ENCODE measurements at places on chromosomes 5 and 9. TPM values are rescaled to one million over a fixed set of nuclear protein-coding genes. Genes with fewer than 3 reads are reported as not detected.

DNA sequence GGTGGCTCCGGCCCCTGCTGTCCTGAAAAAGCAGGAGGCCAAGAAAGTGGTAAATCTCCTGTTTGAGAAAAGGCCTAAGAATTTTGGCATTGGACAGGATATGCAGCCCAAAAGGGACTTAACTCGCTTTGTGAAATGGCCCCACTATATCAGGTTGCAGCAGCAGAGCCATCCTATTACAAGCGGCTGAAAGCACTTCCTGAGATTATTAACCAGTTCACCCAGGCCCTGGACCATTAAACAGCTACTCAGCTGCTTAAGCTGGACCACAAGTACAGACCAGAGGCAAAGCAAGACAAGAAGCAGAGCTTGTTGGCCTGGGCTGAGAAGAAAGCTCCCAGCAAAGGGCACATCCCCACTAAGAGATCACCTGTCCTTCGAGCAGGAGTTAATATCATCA lies 89.7 kb downstream of the MLLT3 start:
- no peak for DNase-seq

DNA sequence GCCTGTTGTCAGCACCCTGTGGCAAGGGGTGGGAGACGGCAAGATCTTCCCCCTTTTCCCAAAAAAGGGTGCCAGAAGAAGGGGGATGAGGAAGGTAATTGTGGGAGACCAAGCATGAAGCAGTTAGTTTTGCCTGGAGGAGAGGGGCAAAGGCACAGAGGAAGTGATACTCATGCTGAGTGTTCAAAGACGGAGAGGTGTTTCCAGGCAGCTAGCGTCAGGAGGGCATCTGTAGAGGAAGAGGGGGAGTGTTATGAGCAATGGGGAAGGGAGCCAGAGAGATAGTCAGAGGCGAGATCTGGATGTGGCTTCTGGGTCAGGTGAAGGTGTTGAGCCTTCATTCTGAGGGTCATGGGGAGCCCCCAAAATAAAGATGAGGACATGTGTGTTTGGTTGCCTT lies 26.9 kb upstream of the ADAM19 start:
- DNase-seq, result no peak

- peak; percentile 9 for DNase-seq
Observed at GRCh38 chr5:849651-850301, 1.0 kb downstream of the ZDHHC11 start.

GRCh38 chr5:141532726-141533125 lies 43.8 kb downstream of the PCDHGC5 start:
- no peak for DNase-seq

DNA sequence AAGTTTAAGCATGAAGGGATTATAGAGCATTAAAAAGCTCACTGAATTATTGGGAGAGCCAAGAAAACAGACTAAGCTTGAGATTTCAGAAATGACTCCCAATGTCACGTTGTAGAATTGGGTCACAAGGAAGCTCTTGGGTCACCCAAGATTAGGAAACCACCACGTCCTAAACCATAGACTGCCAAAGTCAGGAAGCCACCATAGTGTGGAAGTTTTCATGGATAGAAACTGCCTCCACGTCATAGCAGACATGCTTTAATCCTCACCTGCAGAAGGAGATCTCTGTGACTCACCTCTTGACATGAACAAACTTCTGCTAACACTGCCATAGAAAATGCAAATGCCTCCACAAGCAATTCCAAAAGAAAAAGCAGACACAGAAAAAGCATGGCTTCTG lies 106.3 kb downstream of the SLC1A3 start:
- DNase-seq, result no peak

- DNase-seq, result no peak
Observed at GRCh38 chr5:15674716-15675115, 174.7 kb downstream of the FBXL7 start.

GRCh38 chr5:16095612-16096011 lies 84.0 kb downstream of the MARCHF11 start:
- no peak for DNase-seq

DNA sequence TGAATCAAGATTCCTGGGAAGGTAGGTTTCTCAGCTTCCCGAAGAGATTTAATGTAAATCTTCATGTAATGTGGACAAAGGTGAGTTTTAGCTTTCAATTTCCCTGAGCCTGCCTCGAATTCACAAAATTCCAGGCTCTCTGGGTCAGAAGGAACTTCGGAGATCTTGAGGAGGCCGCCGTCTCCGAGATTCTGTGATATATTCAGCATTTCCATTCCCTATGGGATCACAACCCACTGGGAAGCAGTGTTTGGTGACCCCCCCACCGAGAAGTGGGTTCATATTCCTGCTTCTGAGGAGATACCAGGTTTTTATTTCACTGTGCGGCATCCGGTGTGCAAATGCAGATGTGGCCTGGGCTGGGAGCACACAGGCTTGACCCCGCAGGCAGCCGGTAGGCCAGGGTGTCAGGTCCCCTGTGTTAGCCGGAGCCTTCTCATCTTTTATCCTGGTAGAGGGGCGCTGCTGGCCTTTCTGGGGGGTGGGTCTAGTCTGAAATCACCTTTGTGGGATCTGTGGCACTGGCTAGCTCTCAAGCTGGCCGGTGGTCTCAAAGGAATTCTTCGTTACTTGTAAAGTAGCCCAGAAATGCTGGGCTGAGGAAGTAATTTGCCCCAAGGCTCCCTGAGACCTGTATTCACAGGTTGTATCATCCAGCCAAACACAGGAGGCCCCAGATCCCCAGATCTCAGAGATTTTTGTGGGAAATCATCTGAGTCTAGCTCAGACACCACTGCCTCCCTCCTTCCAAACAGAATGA lies 1.4 kb downstream of the PLEKHG4B start:
- no peak for DNase-seq

DNA sequence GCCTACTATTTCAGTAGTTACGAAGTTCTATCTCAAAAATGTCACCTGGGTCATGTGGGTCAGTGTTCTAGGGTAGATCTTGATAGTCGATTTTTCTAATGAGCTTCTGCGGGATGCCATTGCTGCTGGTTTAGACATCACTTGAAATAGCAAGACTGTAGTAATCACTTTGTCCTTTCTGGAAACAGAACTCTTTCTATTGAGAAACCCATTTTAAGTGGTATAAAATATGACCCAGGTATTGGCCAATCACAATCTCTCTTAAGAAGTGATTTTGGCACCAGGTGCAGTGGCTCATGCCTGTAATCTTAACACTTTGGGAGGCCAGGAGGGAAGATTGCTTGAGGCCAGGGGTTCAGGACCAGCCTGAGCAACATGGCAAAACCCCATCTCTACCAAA lies 17.6 kb downstream of the ARRDC3 start:
- DNase-seq, result no peak

- peak; percentile 59 for DNase-seq
Observed at GRCh38 chr9:129143031-129143927, 32.1 kb downstream of the PTPA start.

- no peak for DNase-seq
Observed at GRCh38 chr9:34507966-34508365, 14.8 kb downstream of the ENHO start.

DNA sequence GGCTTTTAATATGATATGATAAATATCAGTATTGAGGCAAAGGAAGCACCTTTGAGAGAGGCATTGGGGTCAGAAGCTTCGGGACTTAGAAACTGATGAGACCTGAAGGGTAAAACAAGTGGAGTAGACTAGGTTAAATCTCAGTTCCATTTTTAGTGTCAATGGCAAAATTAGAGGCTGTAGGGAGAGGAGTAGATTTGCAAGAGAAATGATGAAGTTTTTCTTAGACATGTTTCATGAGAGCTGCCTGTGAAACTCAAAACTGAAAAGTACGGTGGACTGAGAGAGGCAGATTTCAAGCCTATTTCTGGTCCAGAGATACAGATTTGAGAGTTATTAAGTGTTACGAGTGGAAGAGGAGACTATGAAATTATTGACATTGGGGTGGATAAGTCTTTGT lies 278.5 kb downstream of the TAF11L14 start:
- no peak for DNase-seq

The COL27A1 gene
- total RNA-seq, result 1.2 TPM

The ZFAND5 gene
- total RNA-seq, result 341 TPM

The AIF1L gene
- not detected for total RNA-seq

The EEIG1 gene
- total RNA-seq, result 268 TPM

The BNC2 gene
- total RNA-seq, result not detected

The REEP2 gene
- not detected for total RNA-seq

The EPB41L4A gene
- total RNA-seq, result 0.50 TPM

The ARL14EPL gene
- total RNA-seq, result not detected

The TMEM252 gene
- not detected for total RNA-seq

The SHC3 gene
- total RNA-seq, result not detected

The PPP2R2B gene
- total RNA-seq, result 12.1 TPM

The SMIM32 gene
- not detected for total RNA-seq

The PCDHB16 gene
- total RNA-seq, result not detected

The ARHGEF28 gene
- total RNA-seq, result 0.05 TPM

The SFXN1 gene
- total RNA-seq, result 59.4 TPM

Measured in T-helper 17 cell (primary cell).